ENCODE measurements at places on chromosomes 16 and 17. TPM values are rescaled to one million over a fixed set of nuclear protein-coding genes. Genes with fewer than 3 reads are reported as not detected.

DNA sequence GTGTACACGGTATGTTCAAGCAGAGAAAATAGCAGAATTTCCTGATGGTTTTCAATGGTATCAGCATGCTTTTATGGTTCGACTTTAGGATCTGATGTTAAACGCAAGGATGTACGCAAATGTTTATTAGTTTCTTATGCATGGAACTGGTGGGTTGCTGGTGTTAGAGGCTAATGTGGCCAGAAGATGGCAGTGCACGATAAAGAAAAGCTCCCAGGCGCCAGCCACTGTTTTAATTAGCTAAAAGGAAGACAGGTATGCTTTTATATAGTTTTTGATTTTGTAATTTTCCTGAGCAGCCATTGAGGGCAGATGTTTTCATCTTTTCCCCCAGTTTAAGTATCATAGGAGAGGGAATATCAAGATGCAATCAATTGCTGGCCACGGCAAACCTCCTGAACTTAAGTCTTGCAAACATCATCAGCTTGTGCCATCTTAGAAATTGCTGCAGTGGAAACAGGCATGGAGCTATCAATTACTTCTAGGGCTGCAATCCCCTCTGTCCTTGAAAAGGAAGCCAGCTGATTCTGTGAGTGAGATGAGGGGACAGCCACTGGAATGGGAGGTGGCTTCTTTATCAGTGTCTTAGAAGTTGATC, 648.5 kb upstream of the RBFOX1 start:
- no peak for DNase-seq

DNA sequence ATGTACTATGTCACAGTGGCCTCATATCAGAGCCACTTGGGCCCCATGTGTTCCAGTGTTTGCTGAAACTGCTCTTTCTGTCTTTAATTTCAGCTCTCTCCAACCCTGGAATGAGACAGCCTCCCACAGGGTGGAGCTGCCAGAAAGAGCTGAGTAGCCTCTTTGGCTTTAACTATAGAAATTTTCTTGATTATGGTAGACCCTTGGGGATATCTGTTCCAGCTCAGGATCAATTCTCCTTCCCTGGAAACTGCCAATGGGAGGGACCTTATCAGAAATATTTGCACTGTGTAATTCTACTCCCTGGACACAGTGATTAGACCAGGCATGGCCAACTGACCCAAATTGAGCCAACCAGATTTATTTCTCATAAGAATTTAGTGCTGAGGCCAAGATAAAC, 39.0 kb upstream of the KDM8 start:
- DNase-seq = no peak

GRCh38 chr16:51359141-51359955, 208.3 kb upstream of the SALL1 start:
- DNase-seq = no peak

- no peak for DNase-seq
These were observed 45.3 kb upstream of the CORO6 start for GRCh38 chr17:29667969-29668368.

GRCh38 chr16:77949445-77949844, 72.9 kb upstream of the CLEC3A start:
- no peak for DNase-seq

DNA sequence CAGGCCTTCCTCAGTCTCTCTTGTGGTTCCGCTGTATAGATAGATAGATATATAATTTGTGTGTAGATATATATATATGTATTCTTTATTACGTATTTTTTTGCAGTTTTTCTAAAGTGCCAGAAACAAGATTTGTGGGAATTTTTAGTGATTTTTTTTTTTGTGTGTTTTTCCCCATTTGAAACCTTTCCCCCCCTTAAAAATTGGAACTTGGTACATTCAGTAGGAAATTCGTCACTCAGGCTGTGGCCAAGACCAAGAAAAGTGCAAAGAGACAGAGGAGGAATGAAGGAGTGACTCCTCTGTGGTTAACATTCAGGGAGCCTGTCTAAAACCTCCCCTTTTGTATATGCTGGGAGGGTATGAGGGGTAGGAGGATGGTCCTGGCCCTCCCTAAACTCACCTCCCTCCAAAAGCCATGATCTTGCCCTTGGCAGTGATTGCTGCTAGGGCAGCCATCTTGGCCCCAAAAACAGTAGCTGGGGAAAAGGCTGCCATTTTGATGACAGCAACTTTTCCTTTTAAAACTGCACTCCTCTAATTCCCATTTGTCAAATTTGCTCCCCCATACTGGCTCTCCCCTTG, 15.2 kb downstream of the CHRNB1 start:
- no peak for DNase-seq

DNA sequence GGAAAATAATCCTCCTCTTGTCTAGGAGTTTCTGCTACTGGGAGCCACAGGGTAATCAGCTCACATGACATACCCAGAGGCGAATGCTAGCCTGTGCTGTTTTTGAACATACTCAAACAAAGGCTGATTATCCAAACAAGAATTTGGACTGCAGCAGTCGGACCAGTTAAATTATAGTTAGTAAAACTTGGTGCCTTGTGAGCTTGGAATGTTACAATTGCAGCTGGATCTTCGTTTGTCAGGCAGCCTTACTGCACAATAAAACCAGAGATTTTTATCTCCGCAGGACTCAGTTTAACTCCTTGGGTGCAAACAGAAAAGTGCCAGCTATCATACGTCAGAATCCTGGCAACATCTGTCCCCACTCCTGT, 163.8 kb upstream of the TBX2 start:
- DNase-seq = no peak

GRCh38 chr16:76268824-76269223, 8.4 kb upstream of the CNTNAP4 start:
- no peak for DNase-seq

GRCh38 chr17:20944014-20944865, 98.6 kb downstream of the USP22 start:
- no peak for DNase-seq

- no peak for DNase-seq
These were observed 101.7 kb downstream of the RPTOR start for GRCh38 chr17:80646328-80646727.

AMZ2 gene
- 41.6 TPM for total RNA-seq

TMEM238L gene
- not detected for total RNA-seq

SLC16A13 gene
- total RNA-seq = 1.5 TPM

FBXL16 gene
- not detected for total RNA-seq

TBC1D16 gene
- total RNA-seq = 55.6 TPM

CDRT15L2 gene
- total RNA-seq = not detected

BICDL2 gene
- not detected for total RNA-seq

BAIAP3 gene
- total RNA-seq = 0.64 TPM

ELMO3 gene
- not detected for total RNA-seq

ST6GALNAC1 gene
- 3.4 TPM for total RNA-seq
